ENCODE measurements at places on chromosomes 2 and 18.

DNA sequence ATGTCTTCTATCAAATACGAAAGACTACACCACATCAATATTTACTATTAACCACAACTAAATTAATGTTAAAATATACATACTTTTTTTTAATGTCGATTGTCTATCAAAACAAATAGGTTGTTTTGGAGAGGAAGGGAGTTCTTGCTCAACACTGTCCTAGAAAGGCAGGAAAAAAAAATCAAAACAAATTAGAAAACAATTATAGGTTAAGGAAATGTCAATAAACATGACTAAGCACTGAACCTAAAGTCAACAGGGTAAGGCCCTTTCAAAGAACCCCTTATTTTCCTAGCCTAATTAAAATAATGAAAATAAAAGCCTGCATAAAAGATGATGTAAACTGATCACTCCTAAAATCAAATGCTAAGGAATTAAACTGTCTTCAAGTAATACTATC lies 2.8 kb downstream of the CEP76 start:
- no peak for DNase-seq

GRCh38 chr2:207902821-207903220 lies 122.5 kb downstream of the PLEKHM3 start:
- DNase-seq = no peak

- no peak for DNase-seq
These were observed 18.9 kb downstream of the SMAD7 start for GRCh38 chr18:48931680-48932461.

GRCh38 chr2:149489452-149489851 lies 98.1 kb downstream of the MMADHC start:
- no peak for DNase-seq

GRCh38 chr18:46832849-46833248 lies 76.0 kb upstream of the ST8SIA5 start:
- DNase-seq = no peak

DNA sequence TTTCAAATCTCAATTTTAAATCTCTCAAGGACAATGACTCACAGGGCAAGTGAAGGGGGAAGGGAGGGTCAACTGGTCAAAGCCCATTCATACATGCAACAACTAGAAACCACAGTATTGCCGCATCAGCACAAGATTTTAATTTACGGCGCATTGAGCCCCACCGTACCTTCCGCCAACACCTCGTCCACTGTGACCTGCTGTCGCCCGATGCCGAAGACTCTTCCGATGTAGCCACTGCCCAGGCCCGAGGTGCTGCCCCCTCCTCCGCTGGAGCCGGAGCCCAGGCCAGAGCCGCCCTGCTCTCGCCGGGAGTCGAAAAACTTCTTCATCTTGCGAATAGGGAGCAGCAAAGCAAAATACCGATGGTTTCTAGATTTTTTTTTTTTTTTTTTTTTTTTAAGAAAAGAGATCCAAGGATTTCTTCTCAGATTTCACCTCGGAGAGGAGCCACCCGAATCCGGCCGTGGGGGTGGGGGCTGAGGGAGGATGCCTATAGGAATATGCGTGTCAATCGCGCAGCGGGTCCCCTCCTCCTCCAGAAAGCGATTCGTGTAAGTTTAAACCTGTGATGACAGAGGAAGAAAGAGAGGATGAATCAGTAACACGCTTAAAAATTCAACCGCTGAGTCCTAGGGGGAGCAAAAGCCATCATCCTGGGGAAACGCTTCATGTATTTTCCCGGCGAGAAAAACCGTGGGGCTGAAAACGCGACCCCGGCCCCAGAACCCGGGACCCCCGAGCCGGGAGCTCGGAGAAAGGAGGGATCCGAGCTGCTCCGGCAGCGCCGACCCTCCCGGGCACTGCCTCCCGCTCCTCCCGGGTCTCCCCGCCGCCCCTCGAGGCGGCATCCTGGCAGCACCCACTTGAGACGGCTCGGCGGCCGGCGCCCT lies 584 bp downstream of the AAK1 start:
- peak; percentile 37 for DNase-seq

All from T-helper 1 cell (primary cell).